Stimulated activated CD4-positive, alpha-beta T cell treated with anti-CD3 and anti-CD28 coated beads, Interleukin-1b, Interleukin-23, amount 100 ng/mL, for 48 hours (primary cell): ENCODE measurements at places on chromosomes 3 and 15.

GRCh38 chr3:54832876-54833275 lies 95.0 kb downstream of the LRTM1 start:
- no peak for DNase-seq

DNA sequence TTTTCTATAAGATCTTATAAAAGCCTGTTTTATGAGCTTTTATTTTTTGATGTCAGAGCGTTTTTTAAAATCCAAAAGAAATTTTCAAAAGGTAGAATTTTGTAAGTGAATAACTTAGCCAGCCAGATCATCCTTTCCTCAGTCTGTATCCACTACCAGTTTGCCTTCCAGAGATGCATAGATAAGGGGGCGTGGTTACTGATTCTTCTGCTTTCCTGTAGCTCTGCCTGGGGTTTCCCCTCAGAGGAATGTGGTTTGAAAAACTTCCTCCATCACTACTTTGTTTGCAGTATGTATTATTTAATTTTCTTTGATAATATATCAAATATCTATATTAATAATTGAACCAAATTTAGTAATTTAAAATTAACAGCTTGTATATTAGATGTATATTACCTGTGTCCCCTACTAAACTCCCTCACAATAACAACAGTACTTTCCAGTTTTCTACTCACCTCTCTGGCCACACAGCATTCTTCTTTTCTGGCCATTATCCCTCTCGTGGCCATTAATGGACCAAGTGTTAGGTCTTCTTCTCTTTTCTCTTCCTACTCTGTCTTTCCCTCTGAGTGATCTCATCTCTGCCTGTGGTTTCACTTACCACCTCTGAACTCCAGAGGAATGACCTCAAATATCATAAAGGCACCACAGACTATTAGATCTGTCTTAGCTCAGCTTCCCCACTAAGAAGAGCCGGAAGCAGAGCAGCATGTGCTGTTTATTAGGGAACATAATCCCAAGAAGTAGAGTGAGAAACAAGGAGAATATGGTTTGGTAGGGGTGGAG lies 239.7 kb downstream of the UBE2E2 start:
- no peak for DNase-seq

- DNase-seq: no peak
Measured at GRCh38 chr3:56856752-56857151, 55.0 kb upstream of the ARHGEF3 start.

GRCh38 chr3:46096781-46097180 lies 69.5 kb upstream of the XCR1 start:
- DNase-seq: no peak

DNA sequence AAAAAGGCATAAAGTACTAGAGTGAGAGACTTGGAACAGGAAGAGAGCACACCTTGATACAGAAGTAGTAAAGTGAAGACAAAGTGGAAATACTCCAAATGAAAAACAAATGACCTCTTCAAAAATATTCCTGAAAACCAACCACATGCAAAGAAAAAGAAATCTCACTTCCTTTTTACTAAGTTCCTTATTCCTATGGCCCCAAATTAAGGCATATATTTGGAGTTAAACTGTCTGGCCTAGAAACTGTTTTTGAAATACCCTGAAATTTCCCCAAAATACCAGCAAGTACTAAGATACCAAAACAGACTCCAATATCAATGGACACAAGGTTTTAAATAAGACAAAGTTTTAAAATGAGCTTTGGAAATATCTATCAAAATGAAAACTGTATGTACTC lies 58.2 kb downstream of the ZNF148 start:
- no peak for DNase-seq

DNA sequence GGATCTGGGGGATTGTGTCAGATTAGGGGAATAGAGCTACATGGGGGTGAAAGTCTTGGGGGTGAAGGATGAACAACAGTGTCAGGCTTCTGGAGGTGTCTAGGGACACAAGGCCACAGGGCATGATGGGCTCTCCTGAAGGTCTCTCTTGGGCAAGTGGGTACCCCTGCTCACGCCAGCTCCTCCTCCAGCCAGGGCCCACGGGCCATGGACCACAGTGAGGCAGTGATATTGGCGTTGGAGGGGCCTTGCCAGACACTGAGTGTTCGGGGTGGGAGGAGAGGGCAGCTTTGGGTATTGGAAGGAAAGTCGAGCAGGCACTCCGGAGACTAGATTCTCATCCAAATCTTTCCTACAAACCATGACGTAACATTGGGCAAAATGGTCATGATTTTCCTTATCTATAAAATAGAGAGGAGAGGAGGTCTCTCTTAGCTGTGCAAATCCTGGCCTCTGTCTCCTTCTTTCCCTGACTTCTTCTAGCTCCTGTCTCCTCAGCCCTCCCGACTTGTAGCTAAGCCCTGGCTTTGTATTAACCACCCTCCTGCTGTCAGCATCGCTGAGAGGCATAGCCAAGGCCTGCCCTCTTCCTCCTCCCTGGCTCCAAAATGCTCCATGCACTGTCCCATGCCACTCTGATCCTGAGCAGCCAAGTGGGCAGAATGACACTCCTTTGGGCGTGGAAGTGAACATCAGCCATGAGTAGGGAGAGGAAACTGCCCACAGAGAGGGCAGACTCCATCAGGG lies 24.0 kb upstream of the SRP14 start:
- DNase-seq: no peak

DNA sequence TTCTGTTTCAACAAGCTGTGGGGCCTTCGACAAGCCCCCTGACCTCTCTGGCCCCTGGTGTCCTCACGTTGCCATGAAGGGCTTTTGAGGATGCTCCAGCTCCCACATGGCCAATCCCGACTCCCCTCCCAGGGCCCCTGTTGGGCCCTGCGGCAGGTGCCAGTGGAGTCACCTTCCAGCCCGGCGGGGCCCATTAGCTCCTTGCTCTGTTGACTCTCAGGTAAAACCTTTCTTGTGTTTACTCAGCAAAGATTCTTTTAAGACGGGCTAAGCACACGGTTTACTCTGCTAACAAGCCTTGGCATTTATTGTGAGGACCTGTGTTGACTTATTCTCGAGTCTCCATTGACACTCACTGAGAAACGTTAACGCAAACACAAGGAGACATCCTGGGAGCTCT lies 15.0 kb downstream of the RPLP1 start:
- DNase-seq: no peak

GRCh38 chr15:73682600-73683090 lies 1.5 kb upstream of the CD276 start:
- DNase-seq: no peak

GRCh38 chr3:1019157-1019556 lies 73.7 kb upstream of the CNTN6 start:
- DNase-seq: no peak

DNA sequence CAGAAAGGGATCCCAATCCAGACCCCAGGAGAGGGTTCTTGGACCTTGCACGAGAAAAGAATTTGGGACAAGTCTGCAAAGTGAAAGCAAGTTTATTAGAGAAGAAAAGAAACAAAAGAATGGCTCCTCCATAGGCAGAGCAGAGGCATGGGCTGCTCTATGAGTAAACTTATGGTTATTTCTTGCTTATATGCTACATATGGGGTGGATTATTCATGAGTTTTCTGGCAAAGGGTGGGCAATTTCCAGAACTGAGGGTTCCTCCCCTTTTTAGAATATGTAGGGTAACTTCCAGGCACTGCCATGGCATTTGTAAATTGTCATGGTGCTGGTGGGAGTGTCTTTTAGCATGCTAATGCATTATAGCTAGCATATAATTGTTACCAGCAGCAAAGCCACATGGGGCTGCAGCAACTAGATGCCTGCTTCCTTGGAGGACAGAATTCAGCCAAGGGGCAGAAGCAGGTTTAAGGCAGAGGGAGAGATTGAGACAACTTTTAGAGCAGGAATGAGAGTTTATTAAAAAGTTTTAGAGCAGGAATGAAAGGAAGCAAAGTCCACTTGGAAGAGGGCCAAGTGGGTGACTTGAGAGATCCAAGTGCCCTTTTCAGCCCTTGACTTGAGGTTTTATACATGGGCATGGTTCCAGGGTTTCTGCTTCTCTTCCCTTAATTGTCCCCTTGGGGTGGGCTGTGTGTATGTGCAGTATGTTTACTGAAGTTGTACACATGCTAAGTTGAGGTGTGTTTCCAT lies 41.3 kb downstream of the METTL6 start:
- no peak for DNase-seq

DNA sequence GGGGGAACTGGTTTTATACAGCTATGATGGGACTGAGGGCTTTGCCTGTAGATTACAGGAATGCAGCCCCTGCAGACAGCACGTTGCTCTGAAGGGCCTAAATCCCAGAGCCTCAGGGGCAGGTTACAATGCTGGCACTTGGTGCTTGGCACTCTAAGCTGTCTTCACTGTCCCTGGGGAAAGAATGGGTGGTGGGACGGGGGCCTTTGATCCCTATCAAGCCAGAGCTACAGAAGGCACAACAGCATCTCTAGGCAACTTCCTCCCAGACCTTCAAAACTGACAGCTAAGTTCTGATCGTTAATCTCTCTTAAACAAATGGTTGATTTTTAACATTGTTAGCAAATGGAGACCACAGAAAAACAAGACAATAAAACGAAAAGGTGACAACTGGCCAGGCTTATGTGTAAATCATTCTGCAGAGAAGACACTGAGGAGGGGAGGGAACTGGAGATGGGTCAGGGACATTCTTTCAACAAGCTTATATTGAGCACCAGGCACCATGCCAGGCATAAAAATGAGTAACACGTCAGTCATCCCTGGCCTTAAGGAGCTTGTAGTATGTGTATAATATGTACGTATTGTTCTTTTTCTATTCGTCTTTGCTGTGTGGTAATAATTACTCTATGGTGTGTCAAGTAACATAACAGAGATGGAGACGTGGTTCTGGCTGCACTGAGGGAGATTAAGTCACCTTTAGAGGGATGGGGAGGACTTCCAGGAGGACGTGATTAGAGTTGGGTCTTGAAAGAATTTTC lies 49.1 kb downstream of the CA12 start:
- DNase-seq: no peak

- DNase-seq: no peak
Measured at GRCh38 chr3:149414557-149415231, 37.2 kb upstream of the TM4SF1 start.

GRCh38 chr3:181851063-181851462 lies 139.3 kb downstream of the SOX2 start:
- no peak for DNase-seq

GRCh38 chr15:57662091-57662744 lies 44.3 kb upstream of the POLR2M start:
- DNase-seq: no peak

DNA sequence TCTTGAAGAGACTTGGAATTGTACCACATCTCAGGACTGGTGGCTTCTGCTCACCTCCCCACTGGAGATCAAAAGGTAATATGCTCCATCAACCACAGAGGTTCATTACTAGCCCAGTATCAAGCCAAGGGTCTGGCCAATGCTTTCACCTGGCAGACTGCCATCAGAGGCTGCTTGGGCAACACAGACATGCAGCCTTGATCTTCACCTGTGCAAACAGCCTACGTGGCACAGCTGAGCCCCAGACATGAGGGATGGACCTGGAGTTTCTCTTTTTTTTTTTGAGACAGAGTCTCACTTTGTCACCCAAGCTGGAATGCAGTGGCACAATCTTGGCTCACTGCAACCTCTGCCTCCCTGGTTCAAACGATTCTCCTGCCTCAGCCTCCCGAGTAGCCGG lies 105.6 kb upstream of the HES1 start:
- DNase-seq: no peak

DNA sequence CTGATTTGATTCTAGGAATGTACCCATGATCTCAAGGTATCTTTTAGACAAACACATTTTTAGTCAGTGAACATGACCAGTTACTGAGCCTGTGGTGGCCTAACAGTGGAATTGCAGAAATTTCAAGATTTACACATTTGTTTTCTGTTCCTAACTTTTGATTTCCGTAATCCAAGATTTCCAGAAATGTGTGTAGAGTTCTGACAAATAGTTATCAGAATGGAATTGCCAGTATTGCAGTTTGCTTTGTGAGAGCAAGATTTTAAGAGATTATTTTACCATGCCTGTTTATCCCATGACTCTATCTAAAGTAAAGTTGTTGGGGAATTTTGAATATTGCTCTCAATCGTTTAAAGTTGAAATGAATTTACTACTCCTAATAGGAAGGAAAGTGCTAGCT lies 11.7 kb upstream of the UTS2B start:
- no peak for DNase-seq

DNA sequence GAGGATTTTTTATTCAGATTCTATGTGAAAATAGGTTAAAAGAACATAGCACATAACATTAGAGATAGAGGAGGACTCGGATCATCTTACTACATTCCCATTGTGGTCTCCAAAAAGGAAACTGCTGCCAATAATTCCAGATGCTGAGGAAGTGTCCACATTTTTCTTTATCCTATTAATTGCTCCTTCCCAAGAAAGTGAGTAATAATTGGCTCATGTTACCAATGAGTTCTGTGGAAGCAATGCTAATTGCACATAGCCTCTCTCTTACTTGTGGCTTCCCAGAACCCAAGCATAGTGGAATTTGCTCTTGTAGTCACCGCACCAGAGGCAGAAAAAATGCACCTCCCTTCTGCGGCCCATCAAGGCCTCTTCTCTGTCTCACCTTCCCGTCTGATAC lies 208.4 kb downstream of the PLOD2 start:
- no peak for DNase-seq

DNA sequence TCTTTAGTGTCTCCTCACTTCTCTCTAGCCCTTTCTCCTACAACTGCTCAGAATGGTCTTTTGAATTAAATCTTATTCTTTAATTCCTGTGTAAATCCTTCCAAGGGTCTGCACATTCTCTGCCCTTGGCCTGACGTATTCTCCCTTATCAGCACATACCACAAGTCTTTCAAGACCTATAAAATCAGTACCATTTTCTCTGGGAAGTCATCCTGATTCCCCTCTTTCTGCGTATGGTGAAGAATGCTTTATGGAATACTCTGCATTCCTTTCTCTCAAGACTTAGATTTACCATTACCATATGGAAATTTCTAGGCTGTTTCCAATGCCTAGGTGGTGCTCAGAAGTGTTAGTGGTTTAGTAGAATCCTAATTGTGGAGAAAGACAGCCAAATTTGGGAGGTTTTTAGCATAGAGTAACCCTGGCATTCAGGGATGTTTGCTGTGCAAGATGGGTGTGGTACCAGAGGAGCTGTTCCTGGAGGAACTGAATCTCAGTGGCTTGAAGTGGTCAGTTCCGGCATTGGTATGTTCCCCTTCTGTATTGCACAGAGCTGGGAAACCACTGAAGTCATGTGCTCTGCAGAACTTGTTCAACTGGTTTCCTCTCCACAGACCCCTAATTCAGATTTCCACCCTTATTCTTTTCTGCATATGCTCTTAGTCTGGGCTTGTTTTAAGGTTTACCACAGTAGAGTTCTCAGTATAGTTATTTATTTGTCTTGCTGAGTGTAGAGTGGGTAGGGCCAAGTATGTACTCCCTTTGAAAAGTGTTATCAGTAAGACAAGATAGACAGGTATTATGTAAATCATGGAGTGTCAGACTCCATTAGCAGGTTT lies 24.5 kb downstream of the IQGAP1 start:
- DNase-seq: no peak

GRCh38 chr3:170863816-170864215 lies 6.2 kb downstream of the RPL22L1 start:
- no peak for DNase-seq
